ENCODE measurements at places on chromosomes 11 and 22.

DNA sequence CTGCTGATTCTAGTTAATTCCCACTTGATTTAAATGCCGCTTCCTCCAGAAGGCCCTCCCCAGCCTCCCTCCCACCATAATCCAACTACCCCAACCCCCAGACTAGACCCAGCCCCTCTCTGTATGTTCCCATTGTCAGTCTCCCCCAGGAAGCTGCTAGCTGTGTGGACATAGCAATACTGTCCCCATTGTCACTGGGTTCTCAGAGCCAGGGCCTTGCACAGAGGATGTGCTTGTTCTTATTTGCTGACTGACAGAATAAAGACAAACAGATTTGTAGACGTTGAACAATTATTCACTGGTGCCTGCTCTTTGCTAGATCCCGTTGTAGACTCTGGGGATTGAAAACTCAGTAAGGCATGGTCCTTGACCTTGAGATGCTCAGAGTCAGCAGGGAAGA lies 45.7 kb upstream of the NAV2 start:
- DNase-seq, result no peak

GRCh38 chr11:62004473-62004872 lies 37.0 kb upstream of the FTH1 start:
- DNase-seq, result no peak

- no peak for DNase-seq
Measured at GRCh38 chr11:113907681-113908080, 3.1 kb downstream of the HTR3B start.

GRCh38 chr11:270451-271318 lies 7.5 kb upstream of the NLRP6 start:
- DNase-seq, result no peak

DNA sequence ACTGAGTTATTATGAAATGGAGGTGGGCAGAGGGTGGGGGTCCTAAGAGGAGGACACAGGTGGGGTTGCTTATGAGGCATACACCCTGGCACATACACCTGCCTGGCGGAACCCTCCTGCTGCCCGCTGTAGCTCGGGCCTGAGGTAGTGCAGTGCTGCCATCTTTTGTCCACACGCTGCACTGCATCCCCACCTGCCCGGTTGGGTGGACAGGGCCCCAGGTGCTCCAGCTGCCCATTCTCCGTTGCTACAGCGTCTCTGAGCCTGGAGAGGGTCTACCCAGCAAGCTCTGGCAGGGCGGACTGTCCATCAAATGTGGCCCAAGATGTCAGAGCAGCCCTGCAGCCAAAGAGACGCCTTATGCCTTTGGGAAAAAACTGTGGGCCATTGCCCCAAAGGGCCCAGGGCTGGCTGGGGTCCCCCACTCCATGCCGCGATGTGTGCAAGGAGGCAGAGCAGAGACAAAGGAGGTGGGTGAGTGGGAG lies 131.2 kb downstream of the BUD13 start:
- DNase-seq, result no peak

DNA sequence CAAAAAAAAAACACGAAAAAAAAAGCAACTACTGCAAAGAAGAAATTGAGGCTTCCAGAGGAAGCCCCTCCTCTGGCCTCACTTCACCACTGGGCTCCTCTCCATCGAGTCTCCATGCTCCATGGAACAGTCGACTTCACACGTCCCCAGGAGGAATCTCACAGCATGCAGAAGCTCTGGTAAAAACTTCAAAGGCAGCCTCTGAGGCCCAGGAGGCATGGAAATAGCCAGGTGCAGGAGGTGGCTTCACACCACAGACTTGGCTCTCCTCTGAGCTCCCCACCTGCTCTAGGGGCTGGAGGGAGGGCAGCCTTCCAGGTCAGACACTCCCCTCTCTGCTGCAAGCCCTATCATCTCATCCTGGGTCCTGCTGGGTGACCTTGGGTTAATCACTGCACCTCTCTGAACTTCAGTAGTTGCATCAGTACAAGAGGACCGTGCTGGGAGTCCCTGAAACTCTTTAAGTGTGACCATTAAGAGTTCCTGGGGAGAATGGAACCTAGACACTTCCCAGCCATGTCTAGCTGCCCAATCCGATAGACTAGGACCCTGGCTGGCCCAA lies 8.2 kb downstream of the PDE2A start:
- DNase-seq, result no peak

GRCh38 chr11:41955066-41955465 lies 495.6 kb upstream of the LRRC4C start:
- DNase-seq, result no peak

DNA sequence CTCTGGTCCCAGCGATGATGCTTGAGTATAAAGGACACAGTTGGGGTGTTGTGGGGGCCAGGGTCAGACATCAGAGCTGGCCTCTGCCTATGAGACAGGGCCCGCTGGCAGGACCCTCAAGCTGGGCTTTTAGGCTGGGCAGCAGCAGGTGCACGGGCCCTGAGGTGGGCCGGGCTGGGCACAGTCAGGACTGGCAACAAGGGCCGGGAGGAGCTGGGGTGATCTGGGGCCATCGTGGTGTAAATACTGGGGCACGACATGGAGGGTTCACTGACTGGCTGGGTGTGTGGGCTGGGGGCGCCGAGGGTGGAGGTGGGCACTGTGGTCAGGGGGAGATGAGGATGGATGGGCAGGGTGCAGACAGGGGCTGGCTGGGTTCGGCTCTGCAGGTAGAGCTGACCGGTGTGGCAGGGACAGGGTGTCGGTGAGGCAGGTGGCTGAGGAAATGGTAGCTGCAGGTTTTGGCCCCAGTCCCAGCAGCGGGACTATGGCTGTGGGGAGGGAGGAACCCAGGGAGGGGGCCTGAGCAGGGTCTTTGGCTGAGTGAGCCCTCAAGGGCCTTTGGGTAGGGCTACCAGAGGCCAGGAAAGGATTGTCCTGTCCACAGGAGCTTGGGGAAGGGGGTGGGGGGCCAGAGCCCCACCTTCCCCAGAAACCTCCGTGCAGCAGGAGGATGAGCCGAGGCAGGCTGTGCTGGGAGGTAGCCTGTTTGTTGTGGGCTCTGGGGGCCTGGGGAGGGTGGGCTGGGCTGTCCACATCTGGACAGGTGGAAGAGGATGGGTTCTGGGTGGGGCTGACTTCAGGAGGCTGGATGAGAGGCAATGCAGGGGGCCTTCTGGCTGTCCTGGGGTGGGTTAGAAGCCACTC lies 81.4 kb downstream of the KCNQ1 start:
- no peak for DNase-seq

DNA sequence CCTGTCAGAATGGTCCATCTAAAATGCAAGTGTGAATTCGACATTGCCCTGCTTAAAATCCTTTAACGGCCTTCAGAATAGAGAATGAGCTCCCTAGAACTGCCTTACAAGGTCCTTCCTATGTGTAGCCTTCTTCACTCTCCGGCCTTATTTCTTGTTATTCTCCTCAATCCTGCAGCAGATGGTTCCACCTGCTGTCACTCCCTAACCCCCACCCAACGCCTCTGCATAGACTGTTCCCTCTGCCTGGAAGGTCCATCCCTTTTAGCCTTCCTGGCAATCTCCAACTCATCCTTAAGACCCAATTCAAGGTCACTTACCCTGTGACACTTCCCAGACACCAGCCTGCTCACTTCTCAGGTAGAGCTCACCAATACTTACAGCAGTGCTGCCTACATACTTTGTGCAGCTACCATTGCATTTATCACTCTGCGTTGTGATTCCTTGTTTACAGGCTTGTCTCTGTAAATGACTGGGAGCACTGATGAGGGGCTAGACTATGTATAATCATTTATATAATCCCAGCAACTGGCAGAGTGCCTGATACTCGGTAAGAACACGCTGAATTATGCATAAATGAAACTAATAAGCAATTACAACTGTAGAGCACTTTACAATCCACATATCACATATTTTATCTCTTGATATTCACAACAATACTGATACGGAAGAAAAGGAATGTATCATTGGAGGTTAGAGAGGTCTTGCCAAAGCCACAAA lies 58.9 kb downstream of the CLPB start:
- DNase-seq, result no peak

GRCh38 chr22:33561149-33561807 lies 359.0 kb downstream of the LARGE1 start:
- DNase-seq, result no peak

DNA sequence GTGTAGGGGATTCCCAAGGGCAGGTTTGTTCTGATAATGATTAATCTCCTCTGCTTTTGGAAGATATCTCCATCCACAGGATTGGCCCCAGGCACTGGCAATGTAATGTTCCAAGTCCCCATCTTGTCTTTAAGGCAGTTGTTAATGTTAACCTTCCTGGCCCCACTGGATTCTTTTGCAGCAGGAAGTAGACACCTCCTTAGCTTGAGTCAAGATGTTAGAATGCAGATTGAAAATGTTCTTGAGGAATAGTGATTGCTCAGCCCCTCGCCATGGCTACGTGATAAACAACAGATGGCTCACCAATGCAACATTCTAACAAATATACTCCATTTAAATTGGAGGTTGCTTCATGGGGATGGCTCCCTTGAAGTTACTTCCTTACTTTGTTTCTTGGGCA lies 7.3 kb downstream of the HEPHL1 start:
- DNase-seq, result no peak
